Thoracic aorta (tissue), 2 donors: ENCODE measurements at places on chromosomes 7 and 10. TPM values are rescaled to one million over a fixed set of nuclear protein-coding genes. Genes with fewer than 3 reads are reported as not detected.

Gene SNX10
- total RNA-seq: 2.3 TPM

Gene TAS2R41
- total RNA-seq: not detected

Gene ECHDC3
- 21.2 TPM for total RNA-seq

Gene PLEKHS1
- 0.14 TPM for total RNA-seq

Gene PCDH15
- 0.95 TPM for total RNA-seq

DNA sequence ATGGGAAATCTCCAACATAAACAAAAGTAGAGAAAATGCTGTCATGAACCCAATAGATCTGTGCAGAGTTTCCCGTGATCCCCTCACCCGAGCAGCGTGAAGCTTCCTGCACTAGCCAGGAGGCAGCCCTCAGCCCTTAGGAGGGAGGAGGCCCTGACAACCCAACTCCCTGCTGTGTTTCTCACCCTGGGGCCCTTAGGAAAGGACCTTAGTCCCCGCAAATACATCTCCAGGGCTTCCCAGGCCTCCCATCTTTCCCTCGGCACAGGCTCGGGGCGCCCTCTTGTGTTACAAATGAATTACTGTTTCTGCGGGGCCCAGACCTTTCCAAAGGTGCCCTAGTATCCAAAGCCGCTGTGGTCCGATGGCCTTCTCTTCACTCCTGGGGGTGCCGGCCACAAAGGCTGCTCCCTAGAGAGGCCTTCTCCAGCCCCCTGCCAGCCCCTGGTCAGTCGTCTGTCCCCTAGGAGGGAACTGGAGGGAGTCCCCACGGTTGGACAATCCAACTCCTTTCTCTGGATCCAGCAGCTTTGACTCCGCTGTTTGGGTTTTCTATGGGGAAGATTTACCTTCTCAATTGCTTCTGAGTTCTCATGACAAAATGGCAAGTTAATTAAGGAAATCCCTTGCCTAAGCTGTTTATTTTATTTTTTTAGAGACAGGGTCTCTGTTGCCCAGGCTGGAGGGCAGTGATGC lies 49.9 kb upstream of the SH2B2 start:
- H3K36me3 ChIP-seq: peaks cover 30% of the 10 kb centered on the region
- no peak overlapping the region for H3K27ac ChIP-seq

GRCh38 chr7:1249731-1250130 lies 17.1 kb downstream of the UNCX start:
- no peak for DNase-seq
- H3K27me3 ChIP-seq: peaks cover 27% of the 10 kb centered on the region
- H3K4me3 ChIP-seq: no peak overlapping the region
- peaks cover 18% of the 10 kb centered on the region for H3K4me1 ChIP-seq

DNA sequence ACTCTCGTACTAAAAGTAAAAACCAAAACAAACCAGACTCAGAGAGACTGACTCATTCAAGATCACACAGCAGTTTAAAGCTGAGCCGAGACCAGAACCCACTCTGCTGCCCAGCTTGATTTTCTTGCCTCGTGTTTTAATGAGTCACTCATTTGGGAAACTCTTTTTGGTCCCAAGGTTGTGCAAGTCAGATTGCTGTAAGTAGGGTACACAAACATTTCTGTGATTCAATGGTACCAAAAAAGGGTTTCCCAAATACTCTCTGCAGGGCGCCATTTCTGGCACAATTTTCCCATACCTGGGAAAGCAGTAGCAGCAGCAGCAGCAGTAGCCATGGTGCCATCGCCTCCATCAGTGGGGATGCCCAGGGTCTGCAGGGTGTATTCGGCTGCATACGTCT lies 69.9 kb downstream of the ASAH2B start:
- DNase-seq: no peak
- H3K4me1 ChIP-seq: no peaks in the 10 kb centered on the region
- H3K27ac ChIP-seq: no peak overlapping the region
- no peak overlapping the region for H3K4me3 ChIP-seq
- no peaks in the 10 kb centered on the region for H3K27me3 ChIP-seq
- no peaks in the 10 kb centered on the region for H3K36me3 ChIP-seq

- H3K4me1 ChIP-seq: peaks cover 9% of the 10 kb centered on the region
- no peak overlapping the region for H3K27ac ChIP-seq
- DNase-seq: no peak
Observed at GRCh38 chr10:49610458-49611165, 502 bp downstream of the SLC18A3 start.

DNA sequence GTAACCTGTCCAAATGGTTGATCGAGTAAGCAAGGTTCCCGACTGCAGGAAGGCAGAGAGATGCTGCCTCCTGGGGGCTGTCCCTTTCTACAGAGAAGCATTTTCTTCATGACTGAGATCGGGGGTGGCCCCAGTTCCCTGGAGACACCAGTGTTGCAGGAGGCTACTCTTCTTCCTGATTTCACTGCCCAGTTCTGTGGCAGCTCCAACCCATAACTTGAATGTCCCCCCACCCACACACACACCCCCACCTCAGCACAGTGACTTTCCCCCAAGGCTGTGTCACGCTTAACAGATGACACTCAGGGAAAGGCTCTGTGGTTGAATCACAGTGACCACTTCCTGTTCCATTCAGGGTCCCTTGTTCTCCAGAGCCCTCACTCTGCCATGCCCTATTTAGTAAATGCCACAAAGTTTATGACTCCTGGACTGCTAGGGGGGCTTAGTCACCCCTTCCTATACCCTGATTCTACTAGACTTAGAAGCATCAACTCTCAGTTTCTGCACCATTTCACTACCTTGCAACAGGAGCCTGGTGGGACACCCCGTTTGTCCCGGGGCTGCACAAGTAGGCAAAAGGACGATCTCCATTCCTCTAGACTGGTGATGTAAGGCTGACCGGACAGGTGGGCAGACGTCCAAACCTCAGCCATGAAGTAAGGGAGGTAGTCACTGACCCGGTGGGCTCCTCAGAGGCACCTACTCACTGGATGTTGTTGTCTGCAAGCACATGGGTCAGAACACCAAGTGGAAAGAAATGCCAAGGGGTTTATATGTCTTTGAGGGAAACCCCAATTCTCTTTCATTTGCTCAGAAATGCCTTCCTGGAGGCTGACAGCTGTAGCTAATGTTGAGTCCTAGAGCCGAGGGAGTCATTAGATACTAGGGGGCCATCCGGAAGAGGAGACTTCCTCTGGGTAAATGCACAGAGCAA lies 31.3 kb upstream of the SMC3 start:
- no peak overlapping the region for H3K27ac ChIP-seq
- DNase-seq: no peak
- H3K4me3 ChIP-seq: no peak overlapping the region
- no peaks in the 10 kb centered on the region for H3K4me1 ChIP-seq
- no peaks in the 10 kb centered on the region for H3K36me3 ChIP-seq

GRCh38 chr10:130631142-130632096 lies 495.2 kb downstream of the GLRX3 start:
- no peak for DNase-seq
- H3K4me1 ChIP-seq: no peaks in the 10 kb centered on the region
- no peaks in the 10 kb centered on the region for H3K36me3 ChIP-seq
- no peak overlapping the region for H3K27ac ChIP-seq

DNA sequence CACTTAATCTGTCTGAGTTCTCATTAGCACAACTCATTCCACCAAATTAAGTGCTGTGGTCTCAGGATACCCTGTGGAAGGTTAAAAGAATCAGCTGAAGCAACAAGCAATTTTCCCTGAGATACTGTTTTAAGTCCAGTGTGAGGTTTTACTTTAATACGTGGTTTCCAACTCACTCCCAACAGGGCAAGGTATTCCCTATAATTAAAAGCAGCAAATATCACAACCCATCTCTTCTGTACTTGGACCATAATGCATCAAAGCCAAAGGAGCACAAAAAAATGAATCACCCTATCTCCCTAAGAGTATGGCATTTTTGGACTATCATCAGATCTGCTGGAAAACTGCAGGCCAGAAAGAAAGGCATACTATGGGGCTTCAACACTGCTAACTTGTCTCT lies 4.9 kb downstream of the CADPS2 start:
- peak overlapping the region; percentile 42 for H3K4me3 ChIP-seq

- H3K27ac ChIP-seq: no peak overlapping the region
- no peaks in the 10 kb centered on the region for H3K36me3 ChIP-seq
- H3K4me1 ChIP-seq: no peaks in the 10 kb centered on the region
- no peaks in the 10 kb centered on the region for H3K27me3 ChIP-seq
- H3K4me3 ChIP-seq: no peak overlapping the region
- no peak for DNase-seq
Observed at GRCh38 chr10:103930881-103931280, 12.9 kb upstream of the STN1 start.

DNA sequence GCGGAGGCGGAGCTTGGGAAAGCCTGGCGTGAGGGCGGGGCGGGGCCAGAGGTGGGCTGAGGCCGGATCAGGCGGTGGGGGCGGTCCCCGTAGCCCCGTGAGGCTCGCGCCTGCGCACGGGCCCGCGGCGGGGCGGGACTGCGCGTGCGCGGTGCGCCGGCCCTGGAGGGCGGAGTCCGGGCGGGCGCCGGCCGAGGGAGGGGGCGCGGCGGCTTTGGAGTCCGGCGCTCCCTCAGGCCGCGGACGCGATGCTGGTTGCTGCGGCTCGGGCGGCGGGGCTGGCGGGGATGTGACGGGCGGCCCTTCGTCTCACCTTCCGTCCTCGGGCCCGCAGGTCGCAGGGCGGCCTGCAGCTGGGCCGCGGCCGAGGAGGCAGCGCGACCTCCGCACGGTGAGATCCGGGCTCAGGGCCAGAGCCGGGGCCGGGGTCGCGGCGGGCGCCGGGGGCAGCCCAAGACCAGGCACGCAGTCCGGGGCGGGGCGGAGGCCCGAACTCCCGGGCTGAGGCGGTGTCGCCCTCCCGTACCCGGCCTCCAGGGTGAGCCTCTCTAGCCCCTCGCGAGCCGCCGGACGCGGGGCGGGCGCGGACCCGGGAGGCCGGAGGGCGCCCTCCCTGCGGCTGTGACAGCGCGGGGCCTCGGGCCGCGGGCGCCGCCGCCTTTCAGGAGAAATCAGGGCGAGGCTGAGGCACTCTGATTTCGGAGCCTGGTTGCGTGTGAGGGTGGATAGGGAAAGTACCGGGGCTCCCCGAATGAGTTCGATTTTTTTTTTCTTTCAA lies at the start of gene CCSER2:
Gene CCSER2 (plus strand): TSS at position 172 of the 778 bp plus-strand sequence. CDS start 42,464 bp downstream, outside the sequence.
- H3K27me3 ChIP-seq: no peaks in the 10 kb centered on the region
- peak; percentile 96 for DNase-seq
- H3K36me3 ChIP-seq: no peaks in the 10 kb centered on the region

- no peaks in the 10 kb centered on the region for H3K27me3 ChIP-seq
- H3K4me1 ChIP-seq: no peaks in the 10 kb centered on the region
- H3K36me3 ChIP-seq: no peaks in the 10 kb centered on the region
- DNase-seq: no peak
- no peak overlapping the region for H3K4me3 ChIP-seq
- H3K27ac ChIP-seq: no peak overlapping the region
Observed at GRCh38 chr10:132906106-132906505, 36.3 kb downstream of the CFAP46 start.

DNA sequence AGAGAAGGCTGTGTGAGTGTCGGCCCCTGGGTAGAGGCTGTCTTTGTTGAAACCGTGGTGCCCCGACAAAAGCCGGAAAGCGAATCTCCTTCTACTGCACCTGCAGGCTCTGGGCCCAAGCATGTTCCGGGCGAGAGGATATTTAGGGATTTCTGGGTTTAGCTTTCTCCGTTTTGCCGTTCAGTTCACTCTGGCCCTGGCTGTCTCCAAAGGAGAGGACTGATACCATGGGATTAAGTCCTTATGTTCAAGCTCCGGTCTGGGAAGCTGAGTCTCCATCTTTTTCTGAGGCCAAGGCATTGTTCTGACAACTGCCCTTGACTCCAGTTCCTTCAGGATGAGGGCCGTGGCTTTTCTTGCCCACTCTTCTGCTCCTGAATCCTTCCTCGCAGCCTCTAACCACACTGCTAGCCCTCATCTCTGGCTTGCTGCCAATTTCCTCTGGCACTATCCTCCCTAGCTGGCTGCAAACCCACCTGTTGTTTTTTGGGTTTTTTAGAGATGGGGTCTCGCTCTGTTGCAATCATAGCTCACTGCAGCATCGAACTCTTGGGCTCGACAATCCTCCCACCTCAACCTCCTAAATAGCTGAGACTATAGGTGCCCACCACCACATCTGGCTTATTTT lies 206.8 kb downstream of the SKIDA1 start:
- DNase-seq: no peak
- H3K27me3 ChIP-seq: no peaks in the 10 kb centered on the region
- no peak overlapping the region for H3K4me3 ChIP-seq
- peaks cover 19% of the 10 kb centered on the region for H3K4me1 ChIP-seq
- H3K27ac ChIP-seq: no peak overlapping the region

- no peak for DNase-seq
- H3K4me3 ChIP-seq: no peak overlapping the region
- H3K27me3 ChIP-seq: no peaks in the 10 kb centered on the region
- H3K27ac ChIP-seq: no peak overlapping the region
- H3K36me3 ChIP-seq: peaks cover 4% of the 10 kb centered on the region
Observed at GRCh38 chr10:119496273-119496672, 46.2 kb downstream of the RGS10 start.

GRCh38 chr7:36309301-36309700 lies 80.4 kb upstream of the ANLN start:
- peaks cover 2% of the 10 kb centered on the region for H3K4me1 ChIP-seq
- no peak overlapping the region for H3K27ac ChIP-seq
- no peak for DNase-seq
- H3K4me3 ChIP-seq: no peak overlapping the region
- no peaks in the 10 kb centered on the region for H3K36me3 ChIP-seq

GRCh38 chr10:78852466-78853240 lies 216.1 kb upstream of the ZMIZ1 start:
- H3K27ac ChIP-seq: no peak overlapping the region
- H3K36me3 ChIP-seq: no peaks in the 10 kb centered on the region
- H3K4me3 ChIP-seq: no peak overlapping the region
- no peak for DNase-seq
- H3K4me1 ChIP-seq: peaks cover 9% of the 10 kb centered on the region
- no peaks in the 10 kb centered on the region for H3K27me3 ChIP-seq

DNA sequence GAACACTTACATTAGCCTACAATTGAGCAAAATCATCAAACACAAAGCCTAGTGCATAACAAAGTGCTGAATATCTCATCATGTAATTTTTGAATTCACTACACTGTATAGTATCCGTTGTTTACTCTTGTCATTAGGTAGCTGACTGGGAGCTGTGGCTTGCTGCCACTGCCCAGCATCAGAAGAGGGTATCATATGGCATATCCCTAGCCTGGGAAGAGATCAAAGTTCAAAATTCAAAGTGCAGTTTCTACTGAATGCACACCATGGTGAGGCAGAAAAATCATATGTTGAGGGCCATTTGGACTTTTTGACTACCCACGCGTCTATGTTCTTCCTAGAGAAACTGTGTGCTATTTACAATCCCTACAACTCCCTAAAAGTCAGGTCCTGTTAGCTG lies 7.5 kb upstream of the ZC3HAV1 start:
- no peaks in the 10 kb centered on the region for H3K4me1 ChIP-seq
- no peak overlapping the region for H3K4me3 ChIP-seq
- no peaks in the 10 kb centered on the region for H3K36me3 ChIP-seq
